ENCODE measurements at places on chromosomes 16 and 17.
A peak's percentile ranks its signal among the peaks of the same experiment; 100 is the strongest.

DNA sequence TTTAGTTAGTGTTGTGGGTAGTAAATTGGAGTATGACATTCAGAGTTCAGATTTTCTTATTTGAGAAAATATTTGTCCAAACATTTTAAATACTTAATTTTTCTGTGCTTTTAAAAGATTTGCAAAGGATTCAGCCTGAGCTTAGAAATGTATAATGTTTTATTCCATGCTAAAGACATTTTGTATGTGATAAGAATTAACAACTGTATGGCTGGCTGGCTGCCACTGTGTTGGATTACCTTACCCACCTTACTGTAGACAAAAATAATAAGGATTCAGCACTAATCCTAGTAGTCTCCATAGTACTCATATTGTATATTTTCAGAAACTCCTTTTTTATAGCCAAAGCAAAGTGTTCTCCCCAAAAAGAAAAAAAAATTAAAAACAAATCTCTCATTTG lies 74.8 kb downstream of the TANC2 start:
- no peak for DNase-seq

GRCh38 chr16:78057803-78058564 lies 35.6 kb downstream of the CLEC3A start:
- no peak for DNase-seq

GRCh38 chr16:89187770-89188392 lies 12.5 kb downstream of the SLC22A31 start:
- no peak for DNase-seq

GRCh38 chr17:4426499-4427208 lies 7.1 kb upstream of the SPNS3 start:
- no peak for DNase-seq

DNA sequence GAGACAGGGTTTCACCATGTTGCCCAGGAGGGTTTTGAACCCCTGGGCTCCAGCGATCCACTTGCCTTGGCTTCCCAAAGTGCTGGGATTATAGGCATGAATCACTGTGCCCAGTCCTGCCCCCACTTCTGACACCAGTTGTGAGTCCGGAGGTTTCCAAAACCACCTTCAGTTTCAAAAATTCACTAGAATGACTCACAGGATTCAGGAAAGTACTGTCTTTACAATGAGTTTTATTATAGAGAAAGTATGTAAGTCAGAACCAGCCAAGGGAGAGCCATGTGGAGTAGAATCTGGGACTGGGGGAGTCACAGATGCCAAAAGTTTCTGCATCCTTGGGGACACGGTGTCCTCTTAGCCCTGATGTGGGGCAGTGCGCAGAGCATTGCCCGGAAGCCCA lies 55.1 kb downstream of the PLD6 start:
- DNase-seq: no peak

DNA sequence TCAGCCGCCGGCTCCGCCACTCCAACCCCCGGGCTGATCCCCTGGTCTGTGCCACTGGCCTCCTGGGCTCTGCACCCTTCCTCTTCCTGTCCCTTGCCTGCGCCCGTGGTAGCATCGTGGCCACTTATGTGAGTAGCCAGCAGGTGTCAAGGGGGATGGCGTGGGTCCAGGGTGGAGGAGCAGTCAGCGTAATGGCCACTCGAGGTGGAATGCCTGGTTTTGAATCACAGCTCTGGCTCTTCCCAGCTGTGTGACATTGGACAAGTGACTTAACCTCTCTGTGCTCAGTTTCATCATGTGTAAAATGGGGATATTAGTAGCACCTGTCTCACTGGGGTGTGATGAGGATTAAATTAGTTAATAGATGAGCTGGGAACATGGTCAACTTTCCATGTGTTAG lies 2.4 kb upstream of the LAT start:
- no peak for DNase-seq

GRCh38 chr17:21140911-21141310 lies 14.1 kb downstream of the DHRS7B start:
- no peak for DNase-seq

GRCh38 chr16:81925016-81925415 lies 86.3 kb downstream of the SDR42E1 start:
- no peak for DNase-seq

DNA sequence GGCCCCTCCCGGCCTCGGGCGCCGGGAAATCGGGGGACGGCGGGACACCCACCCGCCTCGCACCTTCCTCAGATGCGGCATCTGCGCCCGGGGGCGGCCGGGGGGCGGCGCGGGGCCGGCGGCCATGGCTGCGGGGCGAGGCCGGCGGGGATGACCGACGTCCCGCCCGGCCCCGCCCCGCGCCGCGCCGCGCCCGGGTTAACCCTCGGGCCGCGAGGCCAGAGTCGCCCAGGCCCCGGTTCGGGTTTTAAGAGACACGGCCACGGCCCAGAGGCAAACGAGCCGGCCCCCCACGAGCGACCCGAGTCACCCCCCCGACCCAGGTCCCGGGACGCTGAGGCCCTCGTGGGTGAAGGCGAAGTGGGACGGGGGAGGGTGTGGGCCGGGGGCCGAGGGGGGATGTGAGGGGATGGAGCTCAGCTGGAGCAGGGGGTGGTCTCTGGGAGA lies at the start of gene RGS11:
RGS11 (minus strand) TSS at position 159 of the 447 bp plus-strand sequence; CDS start at position 126, 33 bp downstream.
- no peak for DNase-seq

- DNase-seq: no peak
These were observed 127.5 kb downstream of the HS3ST3A1 start for GRCh38 chr17:13474073-13474800.

- DNase-seq: no peak
These were observed 30.1 kb downstream of the DNAH9 start for GRCh38 chr17:11628374-11628773.

- no peak for DNase-seq
These were observed 30.9 kb downstream of the CRISPLD2 start for GRCh38 chr16:84850714-84851113.

- no peak for DNase-seq
These were observed 22.1 kb downstream of the FCSK start for GRCh38 chr16:70476272-70477020.

DNA sequence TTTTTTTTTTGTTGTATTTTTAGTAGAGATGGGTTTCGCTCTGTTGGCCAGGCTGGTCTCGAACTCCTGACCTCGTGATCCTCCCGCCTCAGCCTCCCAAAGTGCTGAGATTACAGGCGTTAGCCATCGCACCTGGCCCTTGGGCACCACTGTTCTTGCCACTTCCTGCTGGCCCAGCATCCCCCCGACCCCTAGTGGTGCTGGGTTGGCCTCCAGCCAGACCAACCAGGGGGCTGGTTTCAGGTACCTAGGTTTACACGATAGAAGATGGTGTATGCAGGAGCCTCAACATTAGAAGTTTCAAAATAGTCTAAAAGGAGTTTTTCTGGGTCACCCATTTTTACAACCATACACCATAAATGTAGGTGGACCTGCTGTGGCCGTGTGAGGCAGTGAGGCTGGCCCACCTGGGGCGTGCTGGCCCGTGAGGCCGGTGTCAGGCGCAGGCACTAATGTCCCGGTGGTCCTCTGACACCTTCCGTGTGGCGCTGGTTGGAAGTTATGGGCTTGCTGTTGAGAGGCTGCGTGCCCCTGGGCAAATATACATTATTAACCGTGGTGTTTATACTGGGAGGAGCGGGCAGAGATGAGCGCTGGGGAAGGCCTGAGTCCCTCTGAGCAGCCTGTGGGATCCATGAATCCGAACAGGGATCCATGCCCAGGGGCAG lies 43.5 kb downstream of the CFAP20 start:
- DNase-seq: no peak

DNA sequence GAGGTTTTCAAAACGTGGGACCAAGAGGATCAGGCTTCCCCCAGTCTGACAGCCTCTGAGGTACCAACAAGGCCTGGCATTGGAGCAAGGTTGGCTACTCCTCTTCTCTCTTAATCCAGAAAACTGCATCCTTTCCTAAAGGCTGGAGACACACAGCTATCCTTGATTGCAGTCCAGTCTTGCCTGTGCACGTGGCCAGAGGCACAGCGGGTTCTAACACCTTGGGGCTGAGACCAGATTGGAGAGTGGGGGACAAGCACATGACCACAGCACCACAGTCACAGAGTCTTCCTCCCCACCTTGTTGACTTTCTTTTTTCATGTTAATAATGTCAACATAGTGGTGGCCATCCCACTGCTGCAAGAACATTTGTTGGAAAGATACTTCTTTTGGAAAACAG lies 46.9 kb downstream of the GNAO1 start:
- DNase-seq: no peak

GRCh38 chr16:880471-881171 lies 80.1 kb upstream of the GNG13 start:
- DNase-seq: no peak

- no peak for DNase-seq
These were observed 6.3 kb upstream of the MAPK7 start for GRCh38 chr17:19372011-19372370.

DNA sequence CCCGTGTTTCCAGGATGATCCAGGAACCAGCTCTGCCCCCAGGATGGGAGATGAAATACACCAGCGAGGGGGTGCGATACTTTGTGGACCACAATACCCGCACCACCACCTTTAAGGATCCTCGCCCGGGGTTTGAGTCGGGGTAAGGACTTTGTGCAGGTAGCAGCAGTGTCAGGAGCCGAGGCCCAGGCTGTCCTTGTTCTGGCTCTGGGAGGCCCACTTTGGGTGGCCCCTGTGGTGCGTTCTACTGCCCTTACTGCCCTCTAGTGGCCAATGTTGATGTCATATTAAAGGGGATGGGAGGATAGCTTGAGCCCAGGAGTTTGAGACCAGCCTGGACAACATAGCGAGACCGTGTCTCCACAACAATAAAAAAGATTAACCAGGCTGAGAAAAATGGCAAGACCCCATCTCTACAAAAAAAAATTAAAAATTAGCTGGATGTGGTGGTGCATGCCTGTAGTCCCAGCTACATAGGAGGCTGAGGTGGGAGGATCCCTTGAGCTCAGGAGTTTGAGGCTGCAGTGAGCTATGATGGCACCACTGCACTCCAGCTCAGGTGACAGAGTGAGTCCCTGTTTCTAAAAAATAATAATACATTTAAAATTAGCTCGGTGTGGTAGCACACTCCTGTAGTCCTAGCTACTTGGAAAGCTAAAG lies 20.9 kb upstream of the CLEC18A start:
- peak; percentile 22 for DNase-seq

- DNase-seq: no peak
These were observed 28.2 kb upstream of the BRD7 start for GRCh38 chr16:50396761-50397535.

- DNase-seq: peak; percentile 87
These were observed at the start of gene CIAO2B for GRCh38 chr16:66934138-66934838. Gene CIAO2B (minus strand): TSS chr16:66934402. CDS start chr16:66934364, 38 bp downstream.

DNA sequence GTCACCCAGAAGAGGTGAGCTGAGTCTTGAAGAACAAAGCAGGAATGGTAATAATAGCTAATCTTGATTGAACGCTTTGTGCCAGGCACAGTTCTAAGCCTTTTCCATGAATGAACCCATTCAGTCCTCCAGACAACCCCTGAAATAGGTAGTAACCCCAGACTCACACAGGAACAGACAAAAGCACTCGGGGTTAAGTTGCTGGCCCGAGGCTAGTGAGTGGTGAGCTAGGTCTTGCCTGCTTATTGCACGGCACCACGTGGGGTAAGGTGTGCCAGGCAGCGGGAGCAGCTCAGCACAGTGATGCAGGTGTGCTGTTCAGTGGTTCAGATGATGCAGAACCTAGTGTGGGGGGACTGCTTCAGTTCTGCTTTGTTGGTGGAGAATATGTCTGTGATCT lies 181.6 kb downstream of the RAB11FIP4 start:
- no peak for DNase-seq

- DNase-seq: no peak
These were observed 216.1 kb downstream of the CEP112 start for GRCh38 chr17:65975878-65976277.

- no peak for DNase-seq
These were observed 78.8 kb downstream of the WIPI1 start for GRCh38 chr17:68378268-68379176.

DNA sequence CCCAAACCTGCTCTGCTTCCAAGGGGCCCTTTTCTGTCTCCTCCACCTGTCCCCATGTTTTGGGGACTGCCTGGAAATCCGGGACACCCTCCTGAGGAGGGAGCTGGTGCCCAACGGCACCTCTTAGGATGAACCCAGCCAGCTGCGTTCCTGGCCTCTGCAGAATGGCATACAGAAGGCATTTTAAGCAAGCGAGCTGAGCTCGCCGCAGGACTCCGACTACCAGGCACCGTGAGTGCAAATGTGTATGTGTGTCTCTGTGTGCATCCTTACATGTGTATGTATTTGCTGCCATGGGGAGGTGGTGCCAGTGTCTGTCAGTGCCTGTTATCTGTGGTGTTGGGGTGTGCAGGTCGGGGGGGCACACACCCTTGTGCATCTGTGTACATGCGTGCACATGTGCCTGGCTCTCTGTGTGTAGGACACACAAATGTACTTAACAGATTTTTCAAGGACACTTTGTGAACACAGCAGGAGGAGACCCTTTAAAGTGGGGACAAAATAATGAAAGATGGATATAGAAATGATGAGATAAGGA lies 39.3 kb downstream of the ABAT start:
- no peak for DNase-seq

- DNase-seq: peak; percentile 19
These were observed 561 bp downstream of the AXIN1 start for GRCh38 chr16:351804-352520.

DNA sequence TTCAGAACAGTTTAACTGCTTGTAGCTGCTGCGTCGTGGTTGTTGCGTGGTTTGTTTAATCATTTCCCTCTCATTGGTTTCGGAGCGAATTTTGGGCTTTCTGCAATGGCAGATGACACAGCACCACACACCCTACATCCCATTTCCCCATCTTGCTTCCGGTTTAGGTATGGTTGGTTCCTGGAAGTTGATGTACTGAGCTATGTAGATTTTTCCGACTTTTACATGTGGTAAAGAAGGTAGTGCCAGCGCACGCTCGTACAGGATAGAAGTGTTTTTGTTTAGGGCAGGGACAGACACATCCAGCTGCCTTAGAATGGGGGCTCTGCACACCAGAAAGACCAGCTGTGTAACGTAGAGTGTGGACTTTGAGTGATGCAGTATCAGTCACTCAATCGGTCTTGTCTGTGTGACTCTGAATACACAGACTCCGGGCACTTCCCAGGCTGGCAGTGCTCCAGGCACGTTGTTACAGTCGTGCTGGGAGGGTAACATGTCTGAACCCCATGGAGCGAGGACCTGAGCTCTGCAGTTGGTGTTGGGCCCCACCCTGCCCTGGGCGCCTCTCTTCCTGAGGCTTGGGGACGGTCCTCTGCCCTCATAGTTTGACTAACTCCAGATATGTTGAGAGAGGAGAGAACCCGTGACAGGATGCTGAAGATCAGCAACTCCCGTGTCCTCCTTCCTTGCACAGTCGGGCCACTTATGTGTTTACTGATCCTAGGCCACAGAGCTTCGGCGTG lies 172.0 kb upstream of the CHMP6 start:
- no peak for DNase-seq

GRCh38 chr16:52256310-52257078 lies 290.4 kb downstream of the TOX3 start:
- DNase-seq: no peak

GRCh38 chr16:1963806-1964505 lies 670 bp downstream of the RPS2 start:
- no peak for DNase-seq

GRCh38 chr17:68428498-68429172 lies 28.7 kb downstream of the WIPI1 start:
- no peak for DNase-seq

- no peak for DNase-seq
These were observed 22.7 kb downstream of the CIBAR2 start for GRCh38 chr16:85089525-85089924.

Data from stimulated activated CD4-positive, alpha-beta T cell treated with anti-CD3 and anti-CD28 coated beads, Interleukin-2, amount 100 ng/mL, for 4 hours (primary cell).